NCI-H774 (cell line): ENCODE measurements at places on chromosomes 6 and 20.

GRCh38 chr6:28841290-28841689, 82.5 kb downstream of the TRIM27 start:
- DNase-seq: no peak

- DNase-seq: no peak
Measured at GRCh38 chr6:135438907-135439535, 58.5 kb downstream of the AHI1 start.

DNA sequence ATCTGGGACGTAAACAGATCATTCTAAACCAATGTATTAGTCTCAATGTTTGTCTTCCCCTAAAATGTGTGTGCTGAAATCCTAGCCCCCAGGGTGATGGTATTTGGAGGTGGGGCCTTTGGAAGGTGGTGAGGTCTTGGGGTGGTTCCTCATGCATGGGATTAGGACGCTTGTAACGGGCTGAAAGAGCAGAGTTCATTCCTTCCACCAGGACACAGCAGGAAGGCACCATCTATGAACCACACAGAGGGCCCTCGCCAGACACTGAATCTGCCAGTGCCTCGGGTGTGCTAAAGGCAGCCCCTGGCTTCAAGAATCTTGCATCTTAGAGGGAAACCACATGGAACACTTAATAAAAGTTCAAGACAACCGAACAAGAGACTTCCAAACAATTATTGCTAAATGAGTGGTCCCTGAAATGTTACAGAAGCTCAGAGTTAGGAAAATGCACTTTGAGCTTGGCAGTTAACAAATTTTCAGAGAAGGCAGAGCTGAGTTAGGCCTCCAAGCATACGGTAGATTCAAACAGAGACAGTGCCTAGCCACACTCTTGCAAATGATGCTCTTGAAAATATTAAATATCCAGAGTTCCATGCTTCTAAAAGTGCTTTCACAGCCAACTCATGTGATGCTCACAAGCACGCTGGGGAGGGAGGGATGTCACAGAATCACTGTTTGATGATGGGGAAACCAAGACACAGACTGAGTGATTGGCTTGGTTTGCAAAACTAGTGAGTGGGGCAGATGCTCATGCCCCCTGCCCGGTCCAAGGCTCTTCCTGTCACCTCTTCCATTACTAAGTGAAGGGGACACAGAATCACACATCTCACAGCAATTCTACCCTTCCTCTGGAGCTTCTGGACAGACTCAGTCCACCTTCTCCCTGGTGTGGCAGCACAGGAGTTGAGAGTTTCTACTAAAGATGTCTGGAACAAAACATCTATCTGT, 27.4 kb downstream of the TBC1D7 start:
- no peak for DNase-seq

GRCh38 chr6:159257846-159258245, 88.6 kb downstream of the FNDC1 start:
- no peak for DNase-seq

GRCh38 chr20:3172933-3173609, at the start of gene LZTS3:
LZTS3 (minus strand) TSS chr20:3173549; CDS start chr20:3167163, 6,386 bp downstream.
- peak; percentile 30 for DNase-seq

GRCh38 chr6:1215023-1215422, 96.9 kb upstream of the FOXQ1 start:
- DNase-seq: no peak

- DNase-seq: no peak
Measured at GRCh38 chr6:111278731-111279130, 191.4 kb downstream of the SLC16A10 start.

- no peak for DNase-seq
Measured at GRCh38 chr6:116877743-116878142, 701 bp downstream of the RFX6 start.
